Fibroblast of skin of left quadriceps (primary cell): ENCODE measurements at places on chromosomes 1 and 21.

DNA sequence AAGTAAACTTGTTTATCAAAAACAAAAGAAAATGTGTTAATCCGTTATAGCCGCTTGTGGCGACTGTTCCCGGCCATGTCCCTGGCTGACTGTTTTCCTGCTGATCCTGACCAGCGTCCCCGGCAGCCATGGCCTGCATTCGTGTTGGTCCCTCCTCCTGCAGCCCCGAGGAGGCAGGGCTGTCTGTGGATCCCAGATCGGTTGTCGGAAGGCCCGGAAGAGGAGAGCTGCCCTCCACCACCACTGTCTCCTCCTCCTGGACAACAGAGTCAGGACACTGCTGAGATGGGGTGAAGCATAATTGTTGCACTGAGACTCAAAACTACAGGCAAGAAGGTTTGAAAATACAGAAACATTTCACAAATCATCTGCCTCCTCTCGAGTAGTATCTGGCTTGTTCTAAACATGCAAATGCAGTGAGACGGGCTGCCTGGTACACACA is 3.6 kb upstream of the MXRA8 start:
- DNase-seq, result peak; percentile 50

DNA sequence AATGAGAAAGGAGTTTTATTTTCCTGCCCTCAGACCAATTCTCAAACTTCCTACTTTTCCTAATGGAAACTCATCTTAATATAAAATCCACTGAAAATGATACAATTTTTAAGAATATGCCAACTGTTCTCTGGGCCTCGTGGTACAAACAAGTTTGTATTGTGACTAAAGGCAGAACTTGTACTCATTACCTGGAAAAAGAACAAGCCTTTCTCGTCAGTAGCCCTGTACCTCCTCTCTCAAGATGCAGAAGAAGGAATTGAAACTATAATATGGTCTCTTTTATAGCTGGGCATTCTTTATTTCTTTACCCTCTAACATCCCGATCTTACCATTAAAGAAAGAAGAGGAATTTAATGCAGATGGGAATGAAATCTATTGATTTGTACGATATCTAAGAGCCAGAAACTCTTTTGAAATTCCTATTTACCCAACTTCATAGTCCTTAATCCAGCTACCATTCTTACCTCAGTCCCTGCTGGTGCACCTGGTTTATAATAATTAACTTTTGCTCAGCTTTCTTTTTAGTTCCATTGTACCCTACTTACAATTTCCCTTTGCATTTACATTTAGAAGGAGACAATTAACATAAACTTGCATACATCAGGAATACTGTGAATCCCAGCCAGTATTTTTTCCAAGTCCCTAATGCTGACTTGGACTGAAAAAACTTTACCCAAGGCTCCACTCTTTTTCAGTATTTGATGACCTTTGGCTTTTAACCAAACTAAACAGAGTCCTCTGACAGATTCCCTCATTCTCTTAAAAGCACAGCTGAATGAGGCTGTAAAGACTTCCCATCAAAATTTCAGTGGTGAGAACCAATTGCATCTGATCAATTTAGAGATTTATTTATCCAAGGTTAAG is 1162.4 kb downstream of the BRINP3 start:
- no peak for DNase-seq

GRCh38 chr1:216888731-216889130 is 165.5 kb upstream of the ESRRG start:
- DNase-seq, result no peak

GRCh38 chr1:38444311-38444710 is 397.7 kb upstream of the POU3F1 start:
- DNase-seq, result peak; percentile 87

GRCh38 chr1:84103197-84103992 is 40.7 kb upstream of the PRKACB start:
- DNase-seq, result peak; percentile 63

- DNase-seq, result no peak
Observed at GRCh38 chr1:243931957-243932356, 81.9 kb upstream of the AKT3 start.

GRCh38 chr1:168671782-168672181 is 57.2 kb downstream of the DPT start:
- DNase-seq, result no peak

- no peak for DNase-seq
Observed at GRCh38 chr1:117815926-117816325, 113.5 kb downstream of the GDAP2 start.

- no peak for DNase-seq
Observed at GRCh38 chr1:37537378-37537777, 16.7 kb downstream of the SNIP1 start.

GRCh38 chr1:74436078-74436477 is 76.3 kb downstream of the LRRC53 start:
- DNase-seq, result no peak

DNA sequence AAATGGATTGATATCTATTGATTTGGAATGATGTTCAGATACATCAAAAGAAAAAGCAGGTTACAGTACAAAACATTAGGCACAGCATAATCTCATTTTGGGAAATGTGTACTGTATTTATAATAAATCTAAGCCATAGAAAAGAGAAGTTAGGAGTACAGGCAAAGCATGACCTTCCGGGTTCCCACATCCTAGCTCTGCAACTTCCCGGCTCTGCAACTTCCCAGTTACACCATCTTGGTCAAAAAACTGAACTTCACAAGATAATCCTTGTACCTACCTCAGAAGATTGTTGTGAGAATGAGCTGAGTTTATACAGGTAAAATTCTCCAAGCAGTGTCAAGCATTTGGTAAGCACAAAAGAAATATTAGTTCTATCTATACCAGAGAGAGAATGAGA is 21.7 kb upstream of the SLC44A3 start:
- DNase-seq, result no peak

- DNase-seq, result no peak
Observed at GRCh38 chr1:109249654-109250401, 489 bp downstream of the CELSR2 start.

- no peak for DNase-seq
Observed at GRCh38 chr21:46004168-46004861, 22.7 kb downstream of the COL6A1 start.

GRCh38 chr1:164605254-164606091 is 46.5 kb downstream of the PBX1 start:
- DNase-seq, result no peak

DNA sequence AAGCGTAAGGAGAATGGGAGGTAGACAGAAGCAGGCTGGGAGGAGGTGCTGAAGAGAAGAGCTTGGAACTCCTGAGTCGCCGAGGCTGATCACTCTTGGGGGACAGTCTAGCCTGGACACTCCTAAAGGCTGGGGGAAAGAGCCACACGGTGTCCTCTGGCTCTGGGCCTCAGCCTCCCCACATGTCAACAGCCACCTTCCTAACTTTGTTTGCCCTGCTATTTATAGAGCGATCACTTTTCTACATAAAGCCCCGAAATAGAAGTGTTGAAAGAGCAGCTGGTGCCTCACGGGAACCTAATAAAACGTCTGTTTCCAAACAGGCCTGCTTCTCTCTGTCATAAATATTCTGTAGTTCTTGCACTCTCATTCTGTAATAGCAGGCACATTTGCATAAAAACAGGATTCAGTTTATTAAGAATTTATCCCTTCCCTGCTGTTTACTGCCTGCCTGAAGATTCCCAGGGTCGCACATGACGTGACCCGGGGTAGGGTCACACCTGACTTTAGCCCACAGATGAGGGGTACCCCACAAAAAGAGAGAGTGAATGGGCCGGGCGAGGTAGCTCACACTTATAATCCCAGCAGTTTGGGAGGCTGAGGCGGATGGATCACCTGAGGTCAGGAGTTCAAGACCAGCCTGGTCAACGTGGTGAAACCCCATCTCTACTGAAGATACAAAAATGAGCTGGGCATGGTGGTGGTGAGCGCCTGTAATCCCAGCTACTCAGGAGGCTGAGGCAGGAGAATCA is 212.5 kb downstream of the TOMM20 start:
- no peak for DNase-seq

DNA sequence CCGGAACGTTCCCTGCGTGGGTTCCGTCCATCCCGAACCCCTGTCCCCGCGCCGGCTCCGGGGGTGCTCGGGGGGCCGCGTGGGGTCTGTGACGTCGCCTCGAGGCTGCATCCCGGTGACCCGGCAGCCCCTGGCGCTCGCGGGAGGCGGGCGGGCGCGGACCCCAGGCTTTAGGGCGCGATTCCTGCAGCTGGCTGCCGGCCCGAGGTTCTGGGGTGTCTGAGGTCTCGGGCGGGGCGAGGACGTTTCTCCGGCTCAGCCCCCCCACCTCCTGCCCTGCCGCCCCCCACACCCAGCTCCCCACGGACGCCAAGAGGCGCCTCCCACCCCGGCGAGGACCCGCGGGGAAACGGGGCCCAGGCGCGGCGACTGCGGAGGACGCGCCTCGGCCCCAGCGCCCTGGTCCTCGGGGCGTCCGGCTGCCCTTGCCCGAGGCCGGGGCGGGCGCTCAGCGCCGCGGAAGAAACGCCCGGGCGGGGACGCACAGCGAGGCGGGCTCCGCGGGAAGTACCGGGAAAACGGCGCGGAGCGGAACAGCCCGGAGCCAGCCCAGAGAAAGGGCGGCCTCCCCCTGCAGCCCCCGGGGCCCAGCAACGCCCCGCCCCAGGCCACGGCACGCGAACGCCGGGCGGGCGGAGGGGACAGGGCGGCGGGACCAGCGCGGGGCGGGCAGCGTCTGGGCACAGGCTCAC is 1.3 kb upstream of the PCBP3 start:
- no peak for DNase-seq

DNA sequence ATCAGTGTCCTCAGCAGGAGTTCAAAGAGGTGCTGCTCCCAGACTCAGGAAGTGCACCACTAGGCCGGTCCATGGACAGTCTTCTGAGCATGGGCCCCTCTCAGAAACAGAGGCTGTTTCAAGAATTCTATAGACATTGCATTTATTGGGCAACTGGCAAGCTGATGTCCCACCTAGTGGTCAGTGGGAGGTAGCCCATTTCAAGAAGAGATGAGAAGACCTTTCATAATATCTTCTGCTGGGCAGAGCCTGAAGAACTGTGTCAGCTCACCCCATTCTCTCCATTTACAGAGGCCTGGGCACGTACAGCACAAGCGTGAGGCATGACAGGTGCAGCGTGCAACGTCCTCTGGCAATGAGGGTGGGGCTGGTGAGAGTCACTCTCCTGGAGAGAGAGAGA is 216.0 kb downstream of the DYRK1A start:
- DNase-seq, result peak; percentile 29

DNA sequence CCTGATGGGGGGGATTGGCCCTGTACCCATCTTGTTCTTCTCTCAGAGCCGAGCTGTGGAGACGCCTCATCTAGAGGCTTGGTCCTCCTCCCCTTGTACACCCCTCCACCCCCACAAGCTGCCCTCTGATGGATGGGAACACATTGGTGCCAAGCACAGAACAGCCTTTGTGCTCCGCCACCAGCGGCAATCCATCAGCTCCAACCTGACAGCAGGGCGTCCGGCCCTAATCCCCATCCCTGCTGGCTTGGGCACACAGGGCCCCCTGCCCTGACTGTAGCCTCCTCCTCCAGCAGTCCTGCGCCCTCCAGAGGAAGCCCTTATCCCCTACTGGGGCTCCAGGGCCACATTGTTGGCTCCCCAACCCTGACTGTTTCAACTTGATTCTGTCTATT is 3.8 kb upstream of the MYOG start:
- DNase-seq, result no peak

DNA sequence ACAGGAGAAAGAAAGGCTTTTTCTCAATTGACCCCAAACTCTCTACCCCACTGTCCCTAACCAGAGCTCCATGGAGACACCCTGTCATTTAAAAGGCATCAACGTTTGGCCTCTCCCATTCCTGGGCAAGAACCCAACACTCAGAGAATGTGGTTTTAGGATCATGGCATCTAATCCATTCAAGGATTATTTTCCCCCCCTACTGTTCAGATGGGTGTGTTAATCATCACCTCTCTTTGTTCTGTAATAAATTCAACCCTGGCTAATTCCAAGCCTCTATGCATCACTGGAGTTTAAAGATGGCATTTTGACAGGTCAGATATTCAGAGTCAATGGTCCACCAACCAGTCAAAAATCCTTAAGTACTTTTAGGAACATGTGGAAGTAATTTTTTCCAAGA is 42.7 kb downstream of the TBX15 start:
- DNase-seq, result peak; percentile 83

DNA sequence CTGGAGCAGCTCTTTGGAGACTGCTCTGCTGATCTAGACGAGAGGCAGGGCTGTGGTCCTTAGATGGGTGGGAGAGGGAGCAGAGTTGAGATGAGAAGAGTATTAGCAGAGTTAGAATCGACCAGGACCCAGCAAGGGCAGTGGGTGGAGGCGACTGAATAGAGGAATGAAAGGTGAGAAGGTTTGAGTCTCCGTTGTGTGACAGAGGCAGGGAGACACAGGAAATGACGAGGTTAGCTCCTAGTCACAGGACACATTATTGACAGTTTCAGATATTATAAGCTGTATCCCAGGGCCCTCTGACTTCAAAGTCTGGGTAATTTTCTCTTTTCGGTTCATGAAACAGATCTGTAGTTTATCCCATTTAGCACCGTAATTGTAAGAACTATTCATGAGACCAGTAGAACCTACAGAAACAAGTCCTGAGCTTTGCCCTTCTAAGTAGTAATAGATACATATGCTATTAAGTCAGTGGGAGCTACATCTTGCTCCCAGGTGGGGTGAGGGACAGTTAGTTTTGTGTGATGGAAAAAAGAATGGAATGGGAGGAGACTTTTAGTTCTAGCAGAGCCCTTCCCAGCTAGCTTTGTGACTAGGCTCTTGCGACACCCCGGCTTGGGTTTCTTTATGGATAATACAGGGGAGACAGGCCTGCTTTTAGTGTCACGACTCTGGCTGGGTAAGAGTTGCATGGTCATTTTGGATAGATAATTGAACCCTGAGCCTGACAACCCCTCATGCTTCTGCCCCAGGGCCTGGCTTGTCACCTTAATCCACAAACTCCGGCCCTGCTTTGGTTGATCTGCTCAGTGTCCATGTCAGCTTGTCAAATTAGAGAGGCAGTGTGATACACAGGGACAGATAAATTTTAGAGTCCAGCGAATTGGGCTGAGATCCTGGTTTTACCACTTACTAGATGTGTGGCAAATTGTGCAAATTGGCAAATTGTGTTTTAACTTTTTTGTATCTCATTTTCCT is 70.2 kb downstream of the UCK2 start:
- DNase-seq, result no peak

GRCh38 chr1:28064064-28064463 is 24.3 kb downstream of the EYA3 start:
- peak; percentile 67 for DNase-seq
